ENCODE measurements at places on chromosomes 16 and 17.

GRCh38 chr17:9498490-9498889, 77.1 kb downstream of the STX8 start:
- no peak for DNase-seq

- no peak for DNase-seq
Observed at GRCh38 chr17:80498242-80498919, 22.0 kb upstream of the NPTX1 start.

GRCh38 chr16:79267781-79268180, 332.8 kb downstream of the MAF start:
- DNase-seq: no peak

DNA sequence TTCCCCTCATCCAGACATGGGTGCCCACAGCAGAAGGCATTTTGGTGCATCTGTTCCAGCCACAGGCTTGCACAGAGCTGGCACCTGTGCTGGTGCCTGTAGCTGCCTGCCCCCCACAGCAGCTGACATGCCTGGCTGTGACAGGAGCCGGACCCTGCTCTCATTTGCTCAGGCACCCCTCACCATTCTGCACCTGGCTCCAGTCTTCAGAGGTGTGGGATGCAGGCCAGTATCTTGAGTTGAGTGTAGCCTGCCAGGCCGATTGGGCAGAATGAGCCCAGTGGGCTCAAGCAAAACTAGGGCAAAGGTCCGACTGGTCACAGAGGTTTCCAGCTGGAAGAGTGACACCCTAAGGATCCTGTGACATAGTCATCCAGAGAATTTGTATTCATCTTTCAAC, 887.7 kb downstream of the CDH11 start:
- DNase-seq: no peak

- DNase-seq: no peak
Observed at GRCh38 chr16:82801361-82801760, 174.6 kb downstream of the CDH13 start.

GRCh38 chr17:50904518-50905459, 38.6 kb upstream of the TOB1 start:
- DNase-seq: no peak

GRCh38 chr16:31063495-31063842, 10.6 kb downstream of the ZNF668 start:
- DNase-seq: no peak

DNA sequence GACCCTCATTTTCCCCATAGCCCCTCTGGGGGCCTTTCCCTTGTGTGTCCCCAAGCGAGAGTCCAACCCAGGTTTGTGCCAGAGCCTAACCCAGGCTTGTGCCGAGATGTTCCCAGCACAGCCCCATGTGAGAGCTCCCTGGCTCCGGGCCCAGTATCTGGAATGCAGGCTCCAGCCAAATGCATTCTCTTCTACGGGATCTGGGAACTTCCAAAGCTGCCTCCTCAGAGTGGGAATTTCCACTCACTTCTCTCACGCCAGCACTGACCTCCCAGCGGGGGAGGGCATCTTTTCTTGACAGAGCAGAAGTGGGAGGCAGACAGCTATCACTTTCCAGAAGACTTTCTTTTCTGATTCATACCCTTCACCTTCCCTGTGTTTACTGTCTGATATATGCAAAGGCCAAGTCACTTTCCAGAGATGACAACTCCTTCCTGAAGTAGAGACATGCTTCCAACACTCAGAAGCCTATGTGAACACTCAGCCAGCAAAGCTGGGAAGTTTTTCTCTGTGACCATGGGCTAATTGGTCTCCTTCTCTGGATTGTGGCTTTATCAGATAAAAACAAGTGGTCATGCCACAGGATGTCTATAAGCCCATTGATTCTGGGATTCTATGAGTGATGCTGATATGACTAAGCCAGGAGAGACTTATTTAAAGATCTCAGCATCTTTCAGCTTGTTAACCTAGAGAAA, 2.5 kb upstream of the CCL2 start:
- no peak for DNase-seq

GRCh38 chr17:11991461-11991860, 5.8 kb downstream of the ZNF18 start:
- no peak for DNase-seq

DNA sequence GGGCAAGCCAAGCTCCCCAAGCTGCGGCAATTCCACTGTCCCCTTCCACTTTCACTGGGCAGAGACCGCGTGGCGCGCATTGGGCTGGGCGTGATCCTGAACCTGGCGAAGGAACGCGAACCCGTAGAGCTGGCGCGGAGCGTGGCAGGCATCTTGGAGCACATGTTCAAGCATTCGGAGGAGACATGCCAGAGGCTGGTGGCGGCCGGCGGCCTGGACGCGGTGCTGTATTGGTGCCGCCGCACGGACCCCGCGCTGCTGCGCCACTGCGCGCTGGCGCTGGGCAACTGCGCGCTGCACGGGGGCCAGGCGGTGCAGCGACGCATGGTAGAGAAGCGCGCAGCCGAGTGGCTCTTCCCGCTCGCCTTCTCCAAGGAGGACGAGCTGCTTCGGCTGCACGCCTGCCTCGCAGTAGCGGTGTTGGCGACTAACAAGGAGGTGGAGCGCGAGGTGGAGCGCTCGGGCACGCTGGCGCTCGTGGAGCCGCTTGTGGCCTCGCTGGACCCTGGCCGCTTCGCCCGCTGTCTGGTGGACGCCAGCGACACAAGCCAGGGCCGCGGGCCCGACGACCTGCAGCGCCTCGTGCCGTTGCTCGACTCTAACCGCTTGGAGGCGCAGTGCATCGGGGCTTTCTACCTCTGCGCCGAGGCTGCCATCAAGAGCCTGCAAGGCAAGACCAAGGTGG, 9.8 kb downstream of the SARM1 start:
- peak; percentile 51 for DNase-seq
